MM.1S (cell line): ENCODE measurements at places on chromosomes 12 and 14.

DNA sequence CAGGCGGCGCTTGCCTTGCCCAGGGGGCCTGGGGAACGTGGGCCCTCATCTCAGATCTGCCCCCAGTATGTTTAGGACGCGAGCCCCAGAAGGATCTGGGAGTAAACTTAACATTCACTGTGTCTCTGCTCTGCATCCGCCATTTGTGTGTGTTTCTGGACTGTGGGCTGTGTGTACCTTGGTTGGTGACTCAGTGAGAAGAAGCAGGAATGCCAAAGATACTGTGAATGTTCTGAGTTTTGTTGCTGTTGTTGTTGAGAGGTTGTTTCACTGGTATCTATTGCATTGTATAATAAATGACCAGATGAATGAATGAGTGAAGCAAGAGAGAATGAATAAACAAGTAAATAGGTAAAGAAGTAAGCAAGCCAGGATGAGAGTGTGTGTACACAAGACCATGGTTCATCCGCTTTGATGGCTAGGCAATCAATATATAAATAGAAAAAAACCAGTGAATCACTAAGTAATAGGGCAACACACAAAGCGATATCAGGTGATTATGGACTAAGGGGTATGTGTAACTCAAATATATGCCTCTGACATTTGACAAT, 20.5 kb downstream of the MEG3 start:
- H3K27me3 ChIP-seq, result peaks cover 62% of the 10 kb centered on the region
- H3K27ac ChIP-seq, result no peak overlapping the region
- H3K4me1 ChIP-seq, result no peaks in the 10 kb centered on the region
- no peaks in the 10 kb centered on the region for H3K36me3 ChIP-seq
- no peak for DNase-seq
- no peak overlapping the region for H3K4me3 ChIP-seq

GRCh38 chr12:6074979-6075585, 49.4 kb downstream of the VWF start:
- H3K27ac ChIP-seq, result no peak overlapping the region
- H3K4me1 ChIP-seq, result peaks cover 21% of the 10 kb centered on the region
- H3K4me3 ChIP-seq, result peak overlapping the region; percentile 52
- no peaks in the 10 kb centered on the region for H3K27me3 ChIP-seq
- no peaks in the 10 kb centered on the region for H3K36me3 ChIP-seq

GRCh38 chr12:75269209-75269608, 59.6 kb upstream of the KCNC2 start:
- H3K27me3 ChIP-seq, result no peaks in the 10 kb centered on the region
- H3K36me3 ChIP-seq, result no peaks in the 10 kb centered on the region
- no peaks in the 10 kb centered on the region for H3K4me1 ChIP-seq
- no peak overlapping the region for H3K4me3 ChIP-seq

DNA sequence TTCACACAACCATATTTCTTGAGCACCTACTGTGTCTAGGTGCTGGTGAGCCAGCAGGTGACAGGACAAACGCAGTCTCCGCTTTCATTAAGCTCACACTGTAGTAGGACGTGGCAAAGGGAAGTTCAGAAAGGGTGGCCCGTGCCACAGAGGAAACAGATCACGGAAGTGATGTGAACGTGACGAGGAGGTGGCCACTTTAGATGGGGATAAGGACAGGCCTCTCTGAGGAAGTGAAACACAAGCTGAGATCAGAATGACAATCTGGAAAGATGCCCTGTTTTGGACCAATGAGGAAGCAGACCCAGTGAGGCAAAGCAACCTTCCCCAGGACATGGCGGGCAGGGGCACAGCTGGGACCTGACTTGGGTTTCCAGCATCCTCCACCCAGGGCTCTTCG, 127.4 kb upstream of the PRMT8 start:
- no peak overlapping the region for H3K27ac ChIP-seq
- no peak for DNase-seq
- no peaks in the 10 kb centered on the region for H3K4me1 ChIP-seq
- no peaks in the 10 kb centered on the region for H3K36me3 ChIP-seq
- H3K27me3 ChIP-seq, result peaks cover 53% of the 10 kb centered on the region

GRCh38 chr14:90703841-90704737, 112.1 kb downstream of the TTC7B start:
- H3K4me1 ChIP-seq, result no peaks in the 10 kb centered on the region
- no peak for DNase-seq
- no peaks in the 10 kb centered on the region for H3K27me3 ChIP-seq
- no peaks in the 10 kb centered on the region for H3K36me3 ChIP-seq
- no peak overlapping the region for H3K4me3 ChIP-seq

- H3K27me3 ChIP-seq, result no peaks in the 10 kb centered on the region
- no peaks in the 10 kb centered on the region for H3K36me3 ChIP-seq
- DNase-seq, result no peak
- peaks cover 5% of the 10 kb centered on the region for H3K4me1 ChIP-seq
- H3K27ac ChIP-seq, result no peak overlapping the region
These were observed 86.4 kb upstream of the SINHCAF start for GRCh38 chr12:31412292-31412801.

GRCh38 chr14:80109055-80109454, 102.2 kb downstream of the DIO2 start:
- H3K4me1 ChIP-seq, result no peaks in the 10 kb centered on the region
- no peak overlapping the region for H3K4me3 ChIP-seq
- H3K36me3 ChIP-seq, result no peaks in the 10 kb centered on the region
- DNase-seq, result no peak

- H3K27ac ChIP-seq, result no peak overlapping the region
- DNase-seq, result no peak
- no peaks in the 10 kb centered on the region for H3K27me3 ChIP-seq
- no peaks in the 10 kb centered on the region for H3K4me1 ChIP-seq
- no peaks in the 10 kb centered on the region for H3K36me3 ChIP-seq
These were observed 38.1 kb upstream of the SLC2A13 start for GRCh38 chr12:40144023-40144422.
